ENCODE measurements at places on chromosomes 12 and 14. TPM values are rescaled to one million over a fixed set of nuclear protein-coding genes. Genes with fewer than 3 reads are reported as not detected.

Gene LMNTD1
- total RNA-seq, result not detected

Gene CLEC2D
- total RNA-seq, result 315 TPM

Gene DBX2
- total RNA-seq, result not detected

Gene PALS1
- total RNA-seq, result 7.9 TPM

Gene PLEKHH1
- 0.77 TPM for total RNA-seq

Gene NANOG
- total RNA-seq, result not detected

Data from activated naive CD4-positive, alpha-beta T cell treated with anti-CD3 and anti-CD28 coated beads, Interleukin-2, amount 10 ng/mL, durations not matched to agents 5 hours and 36 hours (primary cell).